ENCODE measurements at places on chromosomes 3 and 15.

- DNase-seq, result no peak
Measured at GRCh38 chr3:196128172-196128843, 46.4 kb upstream of the TFRC start.

GRCh38 chr3:142279965-142280590, 54.7 kb upstream of the GK5 start:
- peak; percentile 39 for DNase-seq

GRCh38 chr3:13282358-13282985, 137.7 kb downstream of the NUP210 start:
- no peak for DNase-seq

DNA sequence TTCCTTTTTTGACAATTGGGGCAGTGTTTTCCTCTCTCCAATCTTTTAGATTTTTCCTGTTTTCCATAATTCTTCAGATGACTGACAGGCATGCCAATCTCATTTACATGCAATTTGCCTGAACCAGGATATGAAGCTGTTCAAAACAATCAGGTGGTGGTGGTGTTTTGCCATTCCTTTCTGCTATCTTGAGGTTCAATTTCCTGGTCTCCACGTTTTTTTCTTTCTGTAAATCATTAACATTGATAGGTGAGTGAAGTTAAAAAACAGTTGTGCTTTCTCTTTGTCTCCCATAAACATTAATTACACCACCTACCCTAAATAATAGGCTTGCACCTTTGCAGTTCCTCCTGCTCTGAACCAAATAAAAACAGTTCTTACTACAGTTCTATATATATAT, 49.1 kb downstream of the C2CD4A start:
- DNase-seq, result no peak

- no peak for DNase-seq
Measured at GRCh38 chr3:168859574-168859973, 763.9 kb upstream of the GOLIM4 start.

DNA sequence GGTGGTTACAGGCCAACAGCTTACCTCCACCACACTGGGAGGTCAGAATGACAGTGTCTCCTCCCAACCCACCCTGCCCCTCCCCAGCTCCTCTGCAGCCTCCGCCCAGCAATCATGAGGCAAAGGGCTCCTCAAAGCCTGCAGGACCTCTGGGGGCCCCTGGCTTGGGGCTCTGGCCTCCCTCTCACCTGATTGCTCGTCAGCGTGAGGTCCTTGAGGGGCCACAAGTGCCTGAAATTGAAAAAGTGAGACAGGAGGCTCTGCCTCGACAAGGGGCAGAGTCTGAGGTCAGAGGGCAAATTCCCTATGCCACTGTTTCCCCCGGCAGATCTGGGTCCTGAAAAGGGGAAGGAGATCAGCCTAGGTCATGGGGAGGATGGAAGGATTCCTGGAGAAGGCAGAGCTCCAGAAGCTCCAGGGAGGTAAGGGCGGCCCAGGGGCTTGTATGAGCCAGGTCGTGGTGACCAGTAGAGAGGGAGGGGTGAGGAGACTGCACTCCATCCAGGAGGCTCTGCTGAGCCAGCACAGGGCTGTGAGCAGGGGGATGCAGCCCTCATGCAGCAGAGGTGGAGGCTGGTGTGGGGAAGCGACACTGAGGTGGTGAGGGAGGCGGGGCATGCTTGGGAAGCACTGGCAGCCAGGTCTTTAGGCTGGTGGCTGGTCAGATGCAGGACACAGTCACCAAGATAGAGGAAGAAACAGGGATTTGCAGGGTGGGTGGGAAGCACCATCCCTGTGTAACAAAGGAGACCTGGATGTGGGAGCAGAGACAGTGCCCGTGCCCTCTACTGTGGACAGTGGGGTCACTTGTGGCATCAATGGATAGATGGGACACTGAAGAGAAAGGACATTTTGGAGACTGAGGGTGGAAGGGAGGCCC, 20.1 kb downstream of the ALS2CL start:
- no peak for DNase-seq

Measured in GM04503 (cell line).